ENCODE measurements at places on chromosomes 5 and 9. TPM values are rescaled to one million over a fixed set of nuclear protein-coding genes. Genes with fewer than 3 reads are reported as not detected.

The ISOC1 gene
- total RNA-seq = 21.5 TPM

The ELAVL2 gene
- 0.33 TPM for total RNA-seq

The F2RL2 gene
- total RNA-seq = 1.1 TPM

The FOXD4L4 gene
- 0.09 TPM for total RNA-seq

The IRX4 gene
- total RNA-seq = not detected

The TOR4A gene
- total RNA-seq = 2.0 TPM

The BARHL1 gene
- not detected for total RNA-seq

The LCN2 gene
- total RNA-seq = 3.4 TPM

The UBE2D2 gene
- total RNA-seq = 147 TPM

The IRX2 gene
- 0.38 TPM for total RNA-seq

The HSPA9 gene
- 169 TPM for total RNA-seq

The FGFR4 gene
- total RNA-seq = 0.28 TPM

The TAF11L11 gene
- total RNA-seq = not detected

The SH3RF2 gene
- total RNA-seq = 0.76 TPM

The CD74 gene
- total RNA-seq = 1,741 TPM

The CNTNAP3 gene
- 2.8 TPM for total RNA-seq

The CWC27 gene
- 24.2 TPM for total RNA-seq

The BTNL8 gene
- total RNA-seq = 0.24 TPM

The CDK5RAP2 gene
- total RNA-seq = 27.3 TPM

The SHISAL2B gene
- total RNA-seq = not detected

The LECT2 gene
- total RNA-seq = not detected

The PHYHD1 gene
- total RNA-seq = 9.7 TPM

The GLIPR2 gene
- total RNA-seq = 19.8 TPM

The PRLR gene
- 1.7 TPM for total RNA-seq

The PCDHAC2 gene
- 0.38 TPM for total RNA-seq

The SV2C gene
- total RNA-seq = 0.05 TPM

The SLC34A3 gene
- not detected for total RNA-seq

The CCDC192 gene
- 0.09 TPM for total RNA-seq

The CETN3 gene
- total RNA-seq = 54.6 TPM

The NADK2 gene
- total RNA-seq = 16.8 TPM

The LOX gene
- total RNA-seq = 0.66 TPM

The FRRS1L gene
- 0.09 TPM for total RNA-seq

The S1PR3 gene
- 5.9 TPM for total RNA-seq
